ENCODE measurements at places on chromosomes 11 and 22. TPM values are rescaled to one million over a fixed set of nuclear protein-coding genes. Genes with fewer than 3 reads are reported as not detected.

Gene SNX32
- total RNA-seq, result 0.47 TPM

Gene TRIOBP
- total RNA-seq, result 78.8 TPM

DNA sequence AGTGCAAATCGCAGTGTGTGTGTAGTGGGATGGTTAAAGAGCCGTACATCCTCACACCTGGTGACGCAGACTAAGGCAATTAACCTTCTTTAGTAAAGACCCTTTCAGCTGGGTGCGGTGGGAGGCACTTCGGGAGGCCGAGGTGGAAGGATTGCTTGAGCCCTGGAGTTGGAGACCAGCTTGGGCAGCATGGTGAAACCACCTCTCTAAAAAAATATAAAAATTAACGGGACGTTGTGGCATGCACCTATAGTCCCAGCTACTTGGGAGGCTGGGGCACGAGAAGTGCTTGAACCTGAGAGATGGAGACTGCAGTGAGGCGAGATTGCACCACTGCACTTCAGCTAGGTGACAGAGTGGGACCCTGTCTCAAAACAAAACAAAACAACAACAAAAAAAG is 31.5 kb downstream of the ZBTB16 start:
- H3K27me3 ChIP-seq, result no peaks in the 10 kb centered on the region
- H3K27ac ChIP-seq, result no peak overlapping the region
- H3K4me3 ChIP-seq, result no peak overlapping the region
- H3K4me1 ChIP-seq, result peaks cover 84% of the 10 kb centered on the region
- H3K36me3 ChIP-seq, result peaks cover 57% of the 10 kb centered on the region

GRCh38 chr11:15923183-15923582 is 433.2 kb downstream of the SOX6 start:
- H3K4me3 ChIP-seq, result no peak overlapping the region
- H3K4me1 ChIP-seq, result no peaks in the 10 kb centered on the region
- H3K27me3 ChIP-seq, result no peaks in the 10 kb centered on the region
- H3K36me3 ChIP-seq, result no peaks in the 10 kb centered on the region

DNA sequence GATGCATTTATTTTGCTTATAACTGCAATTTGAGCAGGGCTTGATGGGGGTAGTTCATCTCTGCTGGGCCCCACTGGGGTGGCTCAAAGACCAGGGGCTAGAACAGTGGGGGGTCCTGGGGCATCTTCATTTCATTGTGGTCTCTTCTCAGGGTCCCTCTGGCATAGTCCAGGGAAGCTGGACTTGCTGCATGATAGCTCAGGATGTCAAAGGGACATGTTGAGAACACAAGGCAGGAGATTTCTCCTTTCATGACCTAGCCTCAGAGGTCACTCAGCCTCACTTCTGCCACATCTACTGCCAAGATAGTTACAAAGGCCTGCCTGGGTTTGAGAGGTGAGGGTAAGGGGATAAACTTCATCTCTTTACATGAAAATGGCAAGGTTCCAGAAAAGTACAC is 89.5 kb downstream of the CWC15 start:
- peaks cover 4% of the 10 kb centered on the region for H3K36me3 ChIP-seq
- H3K4me1 ChIP-seq, result no peaks in the 10 kb centered on the region
- no peak overlapping the region for H3K27ac ChIP-seq
- H3K27me3 ChIP-seq, result no peaks in the 10 kb centered on the region

DNA sequence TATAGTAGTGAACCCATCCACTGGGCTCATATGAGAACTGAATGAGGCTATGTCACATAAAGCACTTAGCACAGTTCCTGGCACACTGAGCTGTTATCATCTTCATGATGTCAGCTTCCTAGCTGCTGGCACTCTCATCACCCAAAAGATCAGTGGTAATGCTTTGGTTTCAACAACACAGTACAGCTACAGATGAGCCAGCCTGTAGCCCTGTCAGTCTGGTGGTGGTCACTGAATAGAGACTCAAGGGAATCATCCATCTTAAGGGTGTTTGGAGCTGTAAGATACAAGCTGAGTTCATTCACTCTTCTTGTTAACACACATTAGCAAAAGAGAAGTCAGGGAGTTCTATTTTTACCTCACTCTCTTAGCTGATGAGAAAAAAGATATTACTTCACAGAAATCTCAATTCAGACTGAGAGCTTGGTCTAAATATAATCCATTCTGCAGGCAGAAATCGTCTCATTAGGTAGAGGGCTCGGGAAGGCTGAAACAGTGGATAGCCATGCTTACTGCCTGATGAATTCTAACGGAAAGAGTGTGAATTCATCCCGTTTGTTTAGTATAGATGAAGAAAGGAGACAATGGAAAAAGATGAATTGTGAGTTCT is 6.3 kb upstream of the SLC1A2 start:
- DNase-seq, result no peak
- peaks cover 11% of the 10 kb centered on the region for H3K4me1 ChIP-seq
- no peaks in the 10 kb centered on the region for H3K36me3 ChIP-seq
- H3K4me3 ChIP-seq, result no peak overlapping the region
